Skin of body (tissue), 3 donors: ENCODE measurements at places on chromosomes 4 and X.

- DNase-seq: no peak
Measured at GRCh38 chr4:74385386-74385785, 20.4 kb downstream of the EREG start.

- DNase-seq: no peak
Measured at GRCh38 chr4:161564230-161564834, 599.5 kb downstream of the FSTL5 start.

DNA sequence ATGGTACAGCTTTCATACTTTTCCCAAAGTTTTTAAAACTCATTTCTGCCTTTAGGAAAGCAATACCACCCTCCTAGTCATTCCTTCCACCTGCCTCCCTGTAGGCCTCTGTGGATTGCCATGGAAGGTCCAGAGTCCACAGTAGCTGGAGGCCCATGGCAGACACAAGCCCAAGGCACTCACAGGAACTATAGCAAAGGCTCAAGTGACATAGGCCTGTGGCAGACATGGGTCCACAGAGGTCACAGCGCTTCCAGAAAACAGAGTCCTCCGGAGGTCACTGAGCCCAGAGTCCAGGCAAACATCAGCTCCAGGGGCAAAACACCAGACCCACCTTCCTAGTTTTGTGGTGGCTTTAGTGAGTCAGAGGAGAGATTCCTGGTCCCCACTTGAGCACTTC, 147.6 kb upstream of the ATP6AP2 start:
- DNase-seq: no peak

DNA sequence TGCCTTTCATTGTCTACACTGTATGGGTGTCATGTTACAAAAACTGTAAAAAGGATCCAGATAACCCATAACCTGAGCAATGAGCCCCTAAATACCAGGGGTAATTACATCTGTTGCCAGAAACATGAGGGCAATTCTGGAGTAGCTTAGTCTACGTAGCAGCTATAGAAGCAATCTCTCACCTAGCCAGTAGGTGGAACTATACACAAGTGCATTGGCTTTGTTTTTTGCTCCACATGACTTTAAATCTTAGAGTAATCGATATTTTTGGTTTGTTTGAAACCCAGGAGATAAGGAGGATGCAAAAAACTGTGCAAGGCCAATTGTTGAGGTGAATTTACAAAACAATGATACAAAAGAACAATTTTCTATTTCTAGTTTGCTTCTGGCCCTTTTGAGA, 57.5 kb downstream of the GPR82 start:
- DNase-seq: no peak

GRCh38 chr4:86924811-86925210, 10.0 kb upstream of the AFF1 start:
- no peak for DNase-seq

GRCh38 chrX:20947411-20947912, 426.8 kb upstream of the CNKSR2 start:
- no peak for DNase-seq

DNA sequence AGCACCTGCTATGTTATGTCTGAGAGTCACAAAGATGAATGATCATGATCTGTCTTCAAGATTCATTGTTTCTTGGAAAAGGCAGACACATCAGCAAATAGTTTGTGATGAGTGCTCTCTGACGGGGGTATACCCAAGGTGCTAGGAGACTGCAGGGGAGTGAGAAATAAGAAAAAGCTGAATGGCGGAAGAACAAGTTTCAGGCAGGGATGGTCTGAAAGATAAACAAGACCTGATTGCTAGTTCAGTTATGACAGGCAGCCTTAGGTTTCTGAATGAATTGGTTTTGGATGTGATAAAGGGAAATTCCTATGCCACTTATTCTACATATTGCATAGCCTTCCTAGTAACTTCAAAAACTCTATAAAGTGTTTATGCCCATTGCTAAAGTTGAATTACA, 327.0 kb upstream of the DKK2 start:
- DNase-seq: no peak

GRCh38 chr4:26346203-26346620, 25.4 kb downstream of the RBPJ start:
- no peak for DNase-seq

DNA sequence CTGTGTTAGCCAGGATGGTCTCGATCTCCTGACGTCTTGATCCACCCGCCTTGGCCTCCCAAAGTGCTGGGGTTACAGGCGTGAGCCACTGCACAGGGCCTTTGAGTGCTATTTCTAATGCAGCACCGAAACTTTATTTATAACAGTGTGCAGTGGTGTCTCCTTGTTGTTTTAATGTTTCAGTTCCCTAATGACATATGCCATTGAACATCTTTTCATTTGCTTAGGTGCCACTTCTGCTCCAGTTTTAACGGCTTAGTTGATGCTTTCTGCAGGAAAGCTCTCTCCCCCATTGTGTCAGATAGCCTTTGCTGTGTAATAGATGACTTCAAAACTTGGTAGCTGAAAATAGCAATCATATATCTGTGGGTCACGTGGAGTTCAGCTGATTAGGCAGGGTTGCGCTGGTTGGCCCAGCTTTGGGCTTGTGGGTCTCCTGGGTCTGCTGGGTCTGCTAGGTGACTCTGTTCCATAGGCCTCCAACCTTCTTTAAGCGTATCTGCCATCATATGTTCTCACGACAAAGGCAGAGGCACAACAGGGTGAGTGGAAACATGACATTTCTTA, 76.4 kb upstream of the SHISA3 start:
- DNase-seq: no peak

- no peak for DNase-seq
Measured at GRCh38 chr4:111433441-111433840, 711.8 kb upstream of the FAM241A start.

DNA sequence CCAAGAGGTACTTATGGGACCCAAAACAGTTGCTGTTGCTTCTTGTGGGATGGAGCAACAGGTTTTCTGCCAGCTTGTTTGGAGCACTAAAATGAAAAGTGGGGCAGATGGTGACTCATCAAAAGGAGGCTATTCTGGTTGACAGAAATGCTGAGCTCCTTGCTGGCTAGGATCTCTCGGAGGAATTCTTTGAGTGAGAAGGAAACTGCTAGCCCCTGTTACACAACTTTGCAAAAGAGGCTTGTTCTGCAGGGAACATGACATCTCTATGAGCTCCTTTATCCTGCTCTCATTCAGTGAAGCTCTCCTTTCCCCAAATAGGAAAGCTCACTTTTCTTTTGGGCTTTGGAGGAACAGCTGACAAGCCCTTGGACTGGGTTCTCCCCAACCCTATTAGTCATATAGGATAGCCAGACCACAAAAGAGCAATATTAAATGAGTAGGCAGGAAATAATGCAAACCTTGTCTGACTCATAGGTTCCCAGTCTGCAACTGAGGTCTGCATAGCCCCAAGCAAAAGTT, 108.3 kb downstream of the CDS1 start:
- no peak for DNase-seq

GRCh38 chrX:33204889-33205288, 6.5 kb downstream of the DMD start:
- no peak for DNase-seq

DNA sequence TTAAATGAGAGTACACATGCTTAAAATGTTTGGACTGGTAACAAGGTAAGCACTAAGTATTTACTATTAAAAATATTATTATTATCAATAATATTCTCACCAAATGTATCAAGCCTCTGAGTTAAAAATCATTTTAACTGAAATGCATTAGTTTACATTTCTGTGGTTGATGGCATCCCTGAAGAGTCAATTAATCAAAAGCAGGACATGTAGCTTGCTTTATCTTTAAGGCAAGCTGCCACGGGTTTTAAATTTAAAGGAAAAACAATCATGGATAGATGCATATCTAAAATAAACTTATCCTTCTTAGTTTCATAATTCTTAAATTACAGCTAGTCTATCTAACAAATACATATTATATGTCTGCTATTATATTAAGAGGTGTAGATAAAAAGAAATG, 584.8 kb upstream of the INTU start:
- DNase-seq: no peak

DNA sequence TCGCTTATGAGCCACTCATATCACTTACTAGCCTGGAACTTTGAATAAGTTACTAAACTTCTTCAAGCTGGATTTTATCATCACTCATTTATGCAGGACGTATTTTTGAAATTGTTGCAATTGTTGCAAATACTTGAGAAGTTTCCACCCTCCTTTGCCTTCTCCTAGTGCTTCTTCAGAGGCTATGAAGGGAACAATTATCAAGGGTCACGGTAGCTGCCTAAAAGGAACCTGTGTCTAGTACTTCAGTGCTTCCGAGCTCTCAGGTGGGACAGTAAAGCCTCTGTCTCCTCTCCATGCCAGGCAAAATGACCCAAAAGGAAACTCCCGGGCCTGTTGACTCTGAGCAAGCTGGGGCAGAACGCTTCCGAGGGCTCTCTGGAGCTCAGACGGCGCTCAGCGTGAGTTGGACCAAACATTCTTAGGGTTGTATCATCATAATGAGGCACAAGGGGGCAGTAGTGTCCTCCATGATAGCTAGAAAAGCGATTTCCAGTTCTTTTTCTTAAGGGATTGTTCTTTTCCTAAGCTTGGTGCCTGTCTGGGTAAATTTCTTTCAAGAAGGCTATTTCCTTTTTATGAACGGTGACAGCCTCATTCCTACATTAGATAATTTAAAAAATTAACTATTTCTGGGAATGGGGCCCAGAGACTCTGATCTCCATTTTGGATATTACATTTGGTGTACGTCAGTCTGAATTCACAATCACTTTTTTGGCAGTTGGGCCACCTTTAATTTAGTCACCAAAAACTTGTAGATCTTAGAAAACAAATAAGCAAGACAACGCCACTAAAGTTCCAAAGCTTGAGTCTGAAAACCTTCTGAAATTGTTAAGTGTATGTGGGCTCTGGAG, 73.1 kb downstream of the PACRGL start:
- DNase-seq: peak; percentile 3

- peak; percentile 8 for DNase-seq
Measured at GRCh38 chr4:53943345-53944085, 120.9 kb downstream of the CHIC2 start.

- DNase-seq: no peak
Measured at GRCh38 chr4:132934911-132935310, 214.2 kb upstream of the PCDH10 start.

GRCh38 chr4:75834095-75834771, 68.0 kb downstream of the PPEF2 start:
- DNase-seq: no peak

DNA sequence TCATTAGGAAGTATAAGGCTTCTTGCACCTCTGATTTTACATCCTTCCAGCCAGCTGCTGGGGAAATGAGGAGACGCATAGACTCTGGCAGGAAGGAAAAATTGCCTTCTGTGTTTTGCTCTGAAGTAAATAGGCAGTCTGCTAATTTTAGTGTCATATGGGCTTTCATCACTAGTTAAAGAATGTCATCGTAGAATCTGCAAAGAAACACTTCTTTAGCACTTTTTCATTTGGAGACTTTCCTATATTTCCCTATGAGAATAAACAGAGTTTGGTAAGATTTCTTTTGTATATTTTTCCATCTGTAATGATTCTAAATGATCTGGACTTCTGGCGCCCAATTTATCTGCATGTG, 3.3 kb downstream of the ADGRL3 start:
- no peak for DNase-seq

DNA sequence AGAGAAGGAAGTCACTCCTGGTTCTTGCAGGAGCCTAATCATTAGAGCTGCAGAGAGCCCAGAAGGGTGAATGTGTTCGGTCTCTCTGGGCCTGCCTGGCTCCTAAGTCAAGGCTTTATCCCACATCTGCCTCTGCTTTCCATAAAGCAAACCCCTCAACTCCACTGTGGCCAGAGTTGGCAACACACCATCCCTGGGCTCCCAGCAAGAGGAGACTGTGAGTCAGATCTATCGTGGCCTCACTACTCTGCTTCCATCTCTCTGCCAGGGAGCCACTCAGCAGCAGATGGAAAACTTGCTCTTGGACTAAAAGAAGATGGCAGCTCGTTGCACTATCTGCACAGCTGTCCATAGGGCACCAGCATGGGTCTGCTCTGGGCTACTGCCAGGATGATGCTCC, 348.2 kb downstream of the FBXW7 start:
- DNase-seq: no peak

DNA sequence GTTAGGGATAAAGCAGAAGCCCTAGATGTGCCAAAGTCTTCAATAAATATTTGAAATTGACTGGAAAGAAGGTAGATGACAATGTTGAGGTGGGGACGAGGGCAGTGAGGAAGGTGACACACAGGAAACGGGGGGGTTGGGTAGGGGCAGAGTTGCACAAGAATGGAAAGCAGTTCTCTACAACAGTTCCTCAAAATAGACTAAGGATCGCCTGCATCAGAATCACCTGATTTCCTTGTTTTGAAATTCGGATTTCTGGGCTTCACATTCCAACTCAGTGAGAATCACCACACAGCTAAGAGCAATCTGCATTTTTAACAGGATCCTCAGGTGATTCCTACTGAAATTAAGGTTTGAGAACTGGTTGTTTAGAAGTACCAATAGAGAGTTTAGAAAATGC, 70.6 kb downstream of the ARFIP1 start:
- no peak for DNase-seq

DNA sequence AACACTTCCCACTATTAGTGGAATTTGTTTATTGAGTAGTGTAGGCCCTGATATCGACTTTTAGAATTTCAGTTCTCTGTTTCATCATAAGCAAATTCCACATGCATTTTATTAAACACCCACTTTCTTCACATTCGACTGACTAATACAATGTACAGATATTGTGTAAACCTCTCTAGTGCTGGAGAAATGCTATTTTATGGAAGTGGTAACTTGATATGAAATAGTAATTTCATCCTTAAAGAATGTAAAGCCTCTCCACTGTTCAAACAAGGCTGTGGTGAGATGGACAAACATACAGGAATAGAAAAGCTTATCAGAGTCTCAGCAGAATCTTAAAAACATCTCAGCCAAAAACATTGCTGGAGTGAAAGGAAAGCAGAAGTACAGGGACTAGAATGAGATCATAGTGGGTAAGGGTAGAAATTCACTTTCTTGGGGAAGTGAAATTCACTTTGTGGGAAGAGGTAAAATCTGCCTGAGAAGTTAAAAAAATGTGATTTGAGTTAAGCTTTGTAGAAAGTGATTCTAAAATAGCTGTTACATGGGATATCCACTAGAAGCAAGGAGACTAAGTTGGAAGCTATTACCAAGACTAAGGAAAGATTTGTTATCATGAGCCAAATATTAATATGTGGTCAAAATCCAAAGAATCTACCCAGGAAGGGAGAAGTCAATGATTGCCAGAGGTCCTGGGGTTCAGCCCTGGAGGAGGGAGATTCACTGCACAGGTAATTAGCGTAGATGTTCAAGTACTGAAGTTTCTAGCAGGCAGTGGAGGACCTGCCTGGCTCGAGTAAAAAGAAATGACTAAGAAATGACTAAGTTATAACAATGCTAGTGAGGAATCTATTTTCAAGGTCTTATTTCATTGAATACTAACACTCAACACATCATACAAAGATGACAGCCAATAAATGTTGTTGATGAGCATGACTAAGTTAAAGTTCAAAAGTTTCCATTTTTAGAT, 398.3 kb upstream of the FAM47C start:
- DNase-seq: no peak

- DNase-seq: no peak
Measured at GRCh38 chr4:89312066-89312465, 4.5 kb upstream of the GPRIN3 start.

DNA sequence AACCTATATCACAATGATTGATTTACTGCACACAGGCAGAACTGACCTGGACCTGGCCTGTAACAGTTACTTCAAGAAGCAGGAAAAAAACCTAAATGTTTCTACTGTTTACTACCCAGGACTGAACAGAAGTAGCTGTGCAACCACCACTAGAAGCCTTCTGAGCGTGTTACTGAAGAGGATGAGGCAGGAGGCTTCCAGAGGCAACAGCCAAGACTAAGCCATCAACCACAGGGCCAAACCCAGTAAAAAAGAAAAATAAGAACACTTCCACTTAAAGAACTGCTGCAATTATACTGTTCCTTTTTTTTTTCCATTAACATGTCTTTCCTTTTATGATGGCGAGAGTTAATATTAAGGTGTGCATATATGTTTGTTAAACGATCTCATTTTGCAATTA, 29.4 kb upstream of the TTC29 start:
- DNase-seq: no peak
